ENCODE measurements at places on chromosomes 13 and 19.

DNA sequence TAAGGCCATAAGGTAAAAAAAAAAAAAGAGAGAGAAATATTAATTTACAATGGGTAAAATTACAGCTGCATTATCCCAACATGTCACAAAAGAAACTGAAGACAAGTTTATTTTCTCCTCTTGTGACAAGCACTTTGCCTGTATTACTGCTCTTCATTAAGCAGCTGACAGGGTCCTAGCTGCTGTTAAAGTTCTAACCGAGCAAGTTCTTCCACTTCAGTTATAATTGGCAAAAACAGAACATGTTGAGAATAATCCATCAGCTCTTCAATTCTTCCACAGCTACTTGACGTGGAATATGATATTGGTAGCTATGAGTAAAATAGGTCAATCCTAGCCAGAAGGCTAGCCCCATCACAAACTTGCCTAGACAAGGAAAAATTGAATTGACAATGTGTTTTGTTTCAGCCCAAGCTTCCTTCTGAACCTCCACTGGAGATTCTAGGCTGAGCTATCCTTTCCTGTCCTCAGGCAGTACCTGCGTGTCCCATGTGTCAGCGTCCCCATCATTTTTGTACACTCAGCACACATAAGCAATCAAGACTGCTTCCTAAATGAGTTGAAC, 32.2 kb upstream of the DOCK9 start:
- DNase-seq: no peak

DNA sequence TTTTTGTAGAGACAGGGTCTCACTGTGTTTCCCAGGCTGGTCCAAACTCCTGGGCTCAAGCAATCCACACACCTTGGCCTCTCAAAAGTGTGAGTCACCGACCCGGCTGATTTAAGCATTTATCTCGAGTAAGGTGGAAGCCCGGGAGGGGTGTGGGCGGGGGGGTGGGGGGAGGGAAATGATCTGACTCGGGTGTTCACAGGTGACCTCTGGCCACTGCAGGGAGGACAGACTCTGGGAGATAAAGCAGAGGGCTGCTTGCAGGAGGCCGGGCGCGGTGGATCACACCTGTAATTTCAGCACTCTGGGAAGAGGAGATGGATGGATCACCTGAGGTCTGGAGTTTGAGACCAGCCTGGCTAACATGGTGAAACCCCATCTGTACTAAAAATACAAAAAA, 7.9 kb downstream of the DENND1C start:
- DNase-seq: no peak

GRCh38 chr19:7373862-7374261, 25.1 kb downstream of the ARHGEF18 start:
- no peak for DNase-seq

- DNase-seq: no peak
These were observed 6.1 kb downstream of the SIRT2 start for GRCh38 chr19:38893341-38893771.

- DNase-seq: no peak
These were observed 1503.1 kb downstream of the PCDH9 start for GRCh38 chr13:65727070-65727469.

- no peak for DNase-seq
These were observed 9.7 kb downstream of the TLE6 start for GRCh38 chr19:2986951-2987524.

- no peak for DNase-seq
These were observed 347.4 kb downstream of the LIG4 start for GRCh38 chr13:107867701-107868661.

- no peak for DNase-seq
These were observed 52.0 kb upstream of the NPAS1 start for GRCh38 chr19:46967578-46968032.

GRCh38 chr13:99307648-99308339, 595 bp upstream of the GPR183 start:
- DNase-seq: peak; percentile 10

GRCh38 chr19:23980805-23981204, 66.1 kb downstream of the ZNF726 start:
- DNase-seq: no peak

DNA sequence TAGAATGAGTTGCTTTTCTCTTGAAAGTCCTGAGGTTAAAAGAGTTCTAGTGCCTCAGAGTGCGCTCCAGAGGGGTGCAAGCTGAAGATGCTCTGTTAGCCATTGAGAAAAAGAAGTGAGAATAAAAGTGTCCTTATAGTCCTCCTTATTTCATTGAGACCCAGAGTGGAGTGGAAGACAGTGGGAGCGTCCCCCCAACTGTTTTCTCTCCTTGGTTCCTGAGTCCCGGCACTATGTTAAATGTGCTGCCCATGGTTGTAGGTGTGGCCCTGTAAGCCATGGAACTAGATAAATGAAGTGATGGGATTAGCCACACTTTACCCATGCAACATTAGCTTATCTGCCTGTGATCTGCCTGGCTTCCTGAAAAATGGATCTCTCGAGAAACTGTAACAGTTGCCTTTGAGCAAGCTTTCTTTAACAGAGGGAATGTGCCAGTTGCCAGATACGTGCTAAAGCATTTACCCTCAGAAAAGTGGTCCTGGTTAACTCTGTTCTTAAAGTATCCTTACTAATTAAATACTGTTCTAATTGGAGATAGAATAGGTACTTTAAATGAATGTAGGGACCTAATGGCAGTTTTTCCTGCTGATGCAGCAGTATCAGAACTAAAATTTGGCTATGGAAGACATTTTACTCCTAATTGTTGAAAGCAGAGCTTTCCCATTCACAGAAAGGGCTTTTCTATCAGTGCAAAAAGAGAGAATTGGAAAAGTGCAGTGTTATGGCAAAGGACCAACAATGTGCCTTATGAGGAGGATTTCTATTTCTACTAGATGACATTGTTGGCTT, 21.4 kb upstream of the PSG9 start:
- DNase-seq: no peak

- peak; percentile 69 for DNase-seq
These were observed 750 bp upstream of the GPR108 start for GRCh38 chr19:6737873-6738786.

- DNase-seq: no peak
These were observed 3.0 kb downstream of the ZMYM2 start for GRCh38 chr13:19961489-19961888.

DNA sequence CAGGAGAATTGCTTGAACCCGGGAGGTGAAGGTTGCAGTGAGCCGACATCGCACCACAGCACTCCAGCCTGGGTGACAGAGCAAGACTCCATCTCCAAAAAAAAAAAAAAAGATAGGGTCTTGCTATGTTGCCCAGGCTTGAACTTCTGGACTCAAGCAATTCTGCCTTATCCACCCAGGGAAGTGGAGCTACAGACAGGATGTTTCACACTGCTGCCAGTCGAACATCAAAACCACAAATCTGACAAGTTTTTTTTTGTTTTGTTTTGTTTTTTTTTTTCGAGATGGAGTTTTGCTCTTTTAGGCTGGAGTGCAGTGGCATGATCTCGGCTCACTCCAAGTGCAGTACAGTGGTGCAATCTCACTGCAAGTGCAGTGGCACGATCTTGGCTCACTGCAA, 10.8 kb downstream of the XPO4 start:
- DNase-seq: no peak

- DNase-seq: no peak
These were observed 190.3 kb downstream of the SLITRK1 start for GRCh38 chr13:83691966-83692365.

GRCh38 chr13:108594153-108594552, 35.3 kb upstream of the MYO16 start:
- DNase-seq: no peak
